Left renal cortex interstitium (tissue), 4 donors: ENCODE measurements at places on chromosomes 6 and 20. TPM values are rescaled to one million over a fixed set of nuclear protein-coding genes. Genes with fewer than 3 reads are reported as not detected.

DNA sequence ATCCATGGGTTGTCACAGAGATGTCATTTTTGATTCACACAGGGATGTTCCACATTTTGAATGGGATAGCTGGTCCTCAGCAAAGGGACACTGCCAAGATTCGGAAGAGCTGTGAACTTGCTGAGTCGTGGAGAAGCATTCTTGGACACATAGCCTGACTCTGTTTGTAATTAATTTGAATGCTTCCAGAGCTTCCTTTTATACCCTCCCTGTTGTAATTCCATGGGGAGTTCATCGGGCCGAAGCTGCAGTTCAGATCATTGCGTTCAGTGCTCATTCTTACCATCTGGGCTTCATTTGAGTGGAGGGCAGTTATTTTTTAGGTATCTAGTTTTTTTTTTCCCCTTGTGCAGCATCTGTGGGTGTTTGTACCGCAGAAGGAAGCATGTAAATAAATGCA is 126.5 kb downstream of the SLC24A3 start:
- no peak for DNase-seq

DNA sequence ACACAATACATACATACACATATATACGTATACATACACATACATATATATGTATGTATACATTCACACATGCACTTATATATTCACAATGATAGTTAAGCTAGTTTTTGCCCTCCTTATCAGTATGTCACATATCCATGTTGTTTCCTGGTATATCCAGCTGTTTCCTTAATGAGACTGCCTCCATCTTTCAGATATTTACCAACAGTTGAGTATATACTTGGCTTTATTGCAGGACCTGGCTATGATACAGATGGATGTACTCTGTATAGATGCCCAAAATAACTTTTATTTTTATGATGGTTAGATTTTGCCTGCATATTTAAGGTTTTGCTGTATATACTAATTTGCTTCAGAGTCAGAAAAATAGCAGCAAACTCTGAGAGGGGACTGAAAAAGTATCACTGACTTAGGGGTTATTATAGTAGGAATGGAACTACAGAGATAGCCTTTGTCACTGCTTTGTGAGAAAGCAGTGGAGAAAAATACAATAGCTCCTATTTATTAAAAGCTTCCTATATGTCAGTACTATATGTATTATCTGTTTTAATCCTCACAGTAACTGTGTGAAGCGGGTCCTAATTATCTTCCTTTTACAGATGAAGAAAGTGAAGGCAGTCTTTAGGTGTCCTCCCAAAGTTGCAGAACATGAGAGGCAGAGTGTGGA is 35.5 kb downstream of the CARMIL1 start:
- DNase-seq = no peak

- DNase-seq = peak; percentile 17
Measured at GRCh38 chr6:36387440-36388303, at the start of gene ETV7. Gene ETV7, minus strand, starts transcription at chr6:36387669. Its CDS starts 128 bp downstream, at chr6:36387541.

SLC13A3 gene
- polyA plus RNA-seq = 19.1 TPM

GSTA1 gene
- 1.1 TPM for polyA plus RNA-seq

SLC17A1 gene
- polyA plus RNA-seq = 13.7 TPM
